ENCODE measurements at places on chromosomes 12 and 14. TPM values are rescaled to one million over a fixed set of nuclear protein-coding genes. Genes with fewer than 3 reads are reported as not detected.
A peak's percentile ranks its signal among the peaks of the same experiment; 100 is the strongest.

- no peak overlapping the region for H3K4me3 ChIP-seq
- H3K4me1 ChIP-seq: no peaks in the 10 kb centered on the region
- H3K27me3 ChIP-seq: no peaks in the 10 kb centered on the region
- H3K27ac ChIP-seq: no peak overlapping the region
- no peaks in the 10 kb centered on the region for H3K36me3 ChIP-seq
These were observed 769.4 kb upstream of the USP15 start for GRCh38 chr12:61490526-61491498.

DNA sequence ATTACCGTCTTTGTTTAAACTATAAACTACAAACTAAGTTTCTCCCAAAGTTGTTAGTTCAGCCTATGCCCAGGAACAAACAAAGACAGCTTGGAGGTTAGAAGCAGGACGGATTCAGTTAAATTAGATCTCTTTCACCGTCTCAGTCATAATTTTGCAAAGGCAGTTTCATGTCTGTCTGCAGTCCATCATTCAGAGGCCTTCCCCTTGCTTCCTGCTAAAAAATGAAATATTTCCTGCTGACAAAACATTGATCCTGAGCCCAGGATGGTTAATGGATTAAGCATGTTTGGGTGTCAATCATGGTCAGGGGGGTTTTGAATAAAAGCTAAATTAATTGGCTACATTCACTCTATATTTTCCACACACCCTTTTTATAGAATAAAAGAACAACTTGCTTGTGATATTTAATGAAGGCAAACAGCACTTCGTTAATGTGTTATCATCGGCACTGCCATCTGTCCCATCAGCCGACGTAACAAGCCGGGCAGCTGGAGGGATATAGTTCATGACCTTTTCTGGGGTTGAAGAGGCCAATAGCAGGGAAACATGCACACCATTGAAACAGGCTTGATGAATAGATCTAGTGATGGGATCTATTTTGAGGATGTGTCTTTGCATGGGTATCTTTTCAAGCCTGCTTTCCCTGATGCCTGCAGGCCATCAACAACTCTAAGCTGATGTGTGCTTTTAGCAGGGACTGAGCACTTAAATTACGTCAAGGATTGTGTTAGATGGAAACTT is 521.3 kb upstream of the TMEM132C start:
- DNase-seq: no peak
- no peak overlapping the region for H3K4me3 ChIP-seq
- H3K27me3 ChIP-seq: no peaks in the 10 kb centered on the region
- no peaks in the 10 kb centered on the region for H3K36me3 ChIP-seq

DNA sequence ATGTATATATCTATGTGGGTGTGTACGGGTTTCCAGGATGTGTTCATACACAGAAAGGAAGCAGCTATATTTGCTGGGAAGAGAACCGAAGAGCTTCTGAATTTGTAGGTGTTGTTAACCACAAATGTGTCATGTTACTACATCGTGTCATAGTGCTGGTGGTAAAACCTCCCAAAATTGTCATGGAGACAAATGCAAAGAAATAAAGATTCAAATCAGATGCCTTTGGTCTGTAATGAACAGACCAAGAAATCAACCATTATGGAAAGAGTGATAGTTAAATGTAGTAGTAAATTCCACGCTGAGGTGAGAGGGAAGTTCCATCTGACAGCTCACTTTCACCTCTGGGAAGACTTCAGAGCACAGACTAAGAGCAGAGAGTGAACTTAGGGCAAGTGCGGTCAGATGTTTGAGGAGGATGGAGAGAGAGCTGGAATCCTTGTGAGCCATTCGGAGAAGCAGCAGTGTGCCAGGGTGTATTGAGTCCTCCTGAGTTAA is 487.5 kb downstream of the TMEM121 start:
- H3K4me1 ChIP-seq: no peaks in the 10 kb centered on the region
- H3K27me3 ChIP-seq: no peaks in the 10 kb centered on the region
- H3K36me3 ChIP-seq: no peaks in the 10 kb centered on the region
- H3K27ac ChIP-seq: no peak overlapping the region

The NGB gene
- total RNA-seq: not detected

DNA sequence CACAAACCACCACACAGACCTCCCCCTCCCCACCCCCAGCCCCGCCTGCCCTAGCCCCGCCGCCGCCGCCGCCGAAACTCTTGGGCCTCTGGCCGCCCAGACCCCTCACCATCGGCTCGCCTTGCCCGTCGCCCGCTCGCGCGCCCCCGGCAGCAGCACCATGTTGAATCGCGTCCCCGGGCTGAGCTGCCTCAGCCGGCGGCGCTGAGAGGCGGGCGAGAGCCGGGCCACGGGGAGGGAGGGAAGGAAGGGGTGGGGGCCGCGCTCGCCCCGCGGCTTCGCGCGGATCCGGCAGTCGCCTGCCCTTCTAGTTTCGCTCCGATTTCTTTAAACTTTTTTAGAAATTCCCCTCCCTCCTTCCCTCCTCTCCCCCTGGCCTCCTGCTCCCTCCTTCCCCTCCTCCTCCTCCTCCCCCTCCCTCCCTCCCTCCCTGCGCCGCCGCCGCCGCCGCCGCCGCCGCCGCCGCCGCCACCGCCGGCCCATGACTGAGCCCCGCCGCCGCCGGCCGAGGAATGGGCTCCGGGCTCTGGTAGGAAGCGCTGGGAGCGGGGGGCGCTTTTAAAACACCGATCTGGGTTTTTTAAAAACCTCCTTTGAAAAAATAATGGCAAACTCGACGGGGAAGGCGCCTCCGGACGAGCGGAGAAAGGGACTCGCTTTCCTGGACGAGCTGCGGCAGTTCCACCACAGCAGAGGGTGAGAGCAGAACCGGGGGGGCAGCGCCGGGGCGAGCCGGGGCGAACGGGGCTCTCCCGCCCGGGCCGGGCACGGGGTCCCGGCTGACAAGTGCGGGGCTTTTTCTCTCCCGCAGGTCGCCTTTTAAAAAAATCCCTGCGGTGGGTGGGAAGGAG is at the start of gene ARID2:
TSS of gene ARID2 (plus strand) at position 474 of the 851 bp plus-strand sequence. CDS start at position 605, 131 bp downstream.
- H3K4me1 ChIP-seq: peaks cover 9% of the 10 kb centered on the region
- DNase-seq: peak; percentile 70
- H3K36me3 ChIP-seq: no peaks in the 10 kb centered on the region
- H3K27ac ChIP-seq: peak within 1 kb of the TSS; percentile 100
- peak within 1 kb of the TSS; percentile 86 for H3K4me3 ChIP-seq
- H3K27me3 ChIP-seq: no peaks in the 10 kb centered on the region

DNA sequence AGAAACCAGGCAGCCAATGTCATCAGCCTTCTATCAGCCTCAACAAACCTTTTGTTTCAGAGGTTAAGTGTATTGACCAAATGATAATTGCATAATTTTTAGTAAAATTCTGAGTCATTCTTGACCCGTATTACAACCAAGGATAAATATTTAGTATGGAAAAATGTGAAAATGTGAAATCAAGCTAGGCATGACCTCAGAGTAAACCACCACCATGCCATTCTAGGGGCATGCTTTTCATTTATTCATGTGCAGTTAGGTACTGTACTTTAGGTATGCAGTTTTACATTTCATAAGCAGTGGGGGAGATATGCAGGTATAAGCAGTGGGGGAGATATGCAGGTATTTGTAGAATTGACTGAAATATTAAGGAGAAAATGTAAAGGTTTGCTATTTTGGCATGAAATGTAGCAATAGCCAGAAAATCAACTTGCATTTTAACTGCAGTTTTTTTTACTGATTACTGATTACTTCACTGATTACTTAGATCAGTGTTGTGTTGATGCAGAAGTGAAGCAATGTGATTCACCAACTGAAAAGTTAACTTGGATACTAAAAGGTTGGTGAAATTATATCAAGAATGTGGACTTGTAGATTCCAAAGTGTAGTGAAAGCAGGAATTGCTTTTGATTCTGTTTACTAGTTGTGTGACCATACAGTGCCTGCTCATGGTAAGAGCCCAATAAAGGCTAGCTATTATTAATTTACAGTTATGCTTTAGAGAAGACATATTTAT is 184.2 kb downstream of the ESR2 start:
- no peak for DNase-seq
- no peaks in the 10 kb centered on the region for H3K27me3 ChIP-seq
- no peaks in the 10 kb centered on the region for H3K36me3 ChIP-seq
- H3K4me3 ChIP-seq: no peak overlapping the region
- no peaks in the 10 kb centered on the region for H3K4me1 ChIP-seq

The PGF gene
- total RNA-seq: 8.2 TPM
